Epithelial cell of umbilical artery (primary cell): ENCODE measurements at places on chromosomes 12 and 14. TPM values are rescaled to one million over a fixed set of nuclear protein-coding genes. Genes with fewer than 3 reads are reported as not detected.

The RPL10L gene
- not detected in 2 replicates for total RNA-seq

The SSTR1 gene
- 1.9 and 6.5 TPM in 2 replicates for total RNA-seq

The TCL1B gene
- total RNA-seq: not detected in 2 replicates

The RAD9B gene
- under 0.01 and 0.30 TPM in 2 replicates for total RNA-seq

The SERPINA6 gene
- total RNA-seq: not detected in 2 replicates

The EID3 gene
- total RNA-seq: 1.9 and 10.3 TPM in 2 replicates

The PITPNM2 gene
- total RNA-seq: 2.6 and 3.6 TPM in 2 replicates

The LTA4H gene
- total RNA-seq: 61.1 and 91.2 TPM in 2 replicates

The DDX23 gene
- total RNA-seq: 78.0 and 112 TPM in 2 replicates

The GALNT16 gene
- total RNA-seq: 0.30 and 0.65 TPM in 2 replicates

The SERPINA3 gene
- total RNA-seq: 0.61 TPM in 1 of 2 replicates, not detected in the other
